ENCODE measurements at places on chromosomes 7 and 10.

DNA sequence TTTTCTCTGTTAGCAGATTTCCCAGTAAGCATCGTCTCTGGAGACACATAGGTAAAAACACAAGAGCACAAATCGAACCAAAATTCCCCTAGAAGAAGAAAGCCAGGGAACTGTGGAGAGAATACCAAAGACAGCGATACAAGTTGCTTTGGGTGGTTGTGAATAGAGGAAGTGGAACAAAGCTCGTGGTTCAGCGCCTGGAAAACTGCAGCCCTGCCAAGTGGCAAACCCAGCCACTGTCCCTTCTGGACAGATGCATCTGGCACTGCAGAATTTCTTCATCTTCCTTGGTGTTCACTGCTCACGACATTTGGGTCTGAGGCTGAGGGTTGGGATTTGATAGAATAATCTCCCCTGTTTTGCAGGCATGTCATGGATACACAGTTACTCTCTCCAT lies 733.8 kb downstream of the PARD3 start:
- no peak for DNase-seq

DNA sequence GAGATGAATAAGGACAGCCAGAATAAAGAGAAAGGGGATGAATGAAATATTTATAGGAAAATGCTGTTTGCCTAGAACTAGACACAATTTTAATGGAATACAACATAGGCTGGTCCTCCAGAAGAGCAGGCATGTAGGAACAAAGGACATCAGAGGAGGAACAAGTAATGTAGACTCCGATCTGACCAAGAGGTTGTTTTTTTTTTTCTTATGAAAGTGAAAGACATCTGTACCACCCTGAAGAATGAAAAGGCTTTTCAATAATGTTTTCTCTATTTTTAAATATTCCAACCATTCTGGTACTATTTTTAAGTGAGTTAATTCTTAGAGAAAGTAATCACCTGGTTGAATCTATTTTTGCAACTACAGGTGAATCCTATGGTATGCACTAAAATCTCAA lies 136.9 kb upstream of the PTN start:
- no peak for DNase-seq

GRCh38 chr10:69492091-69492745 lies 41.0 kb downstream of the TSPAN15 start:
- DNase-seq, result no peak

DNA sequence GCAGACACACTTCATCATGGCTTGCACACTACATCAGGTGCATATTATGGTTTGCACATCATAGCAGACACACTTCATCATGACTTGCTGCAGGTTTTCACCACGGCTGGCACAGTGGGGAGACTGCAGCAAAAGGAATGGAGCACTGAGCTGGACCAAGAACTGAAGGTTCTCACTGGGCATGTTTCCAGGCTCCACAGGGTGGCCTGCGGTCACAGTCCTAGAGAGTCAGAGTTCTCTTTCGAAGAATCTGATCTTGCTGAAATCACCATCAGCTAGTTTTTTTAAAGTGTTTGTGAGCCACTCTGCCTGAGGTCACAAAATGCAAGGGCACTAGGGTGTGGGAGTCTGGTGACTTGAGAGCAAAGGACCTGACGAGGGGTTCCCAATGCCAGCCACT lies 140.4 kb upstream of the NPY start:
- DNase-seq, result no peak

DNA sequence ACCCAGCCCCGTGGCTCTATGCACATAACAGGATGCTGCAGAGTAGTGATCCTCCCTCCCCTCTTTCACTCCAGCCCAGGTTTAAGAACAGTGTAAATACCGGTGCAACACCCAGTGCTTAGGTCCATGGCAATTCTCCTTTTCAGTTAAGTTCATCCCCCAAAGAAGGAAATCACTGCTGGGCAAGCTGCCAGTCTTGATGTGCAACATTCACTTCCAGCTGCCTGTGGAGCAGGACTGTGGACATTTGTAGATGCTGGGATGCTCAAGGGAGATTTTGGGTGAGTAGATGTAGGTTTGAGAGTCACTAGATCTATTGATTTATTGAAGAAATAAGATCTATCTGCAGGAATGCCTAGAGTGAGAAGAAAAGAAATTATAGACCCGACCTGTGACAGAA lies 294.3 kb upstream of the KIAA1217 start:
- DNase-seq, result no peak

GRCh38 chr10:51169111-51169510 lies 94.8 kb downstream of the PRKG1 start:
- DNase-seq, result no peak
